ENCODE measurements at places on chromosomes 6 and 20.

GRCh38 chr6:105388392-105388791, 14.5 kb downstream of the PREP start:
- no peak for DNase-seq

GRCh38 chr6:2020909-2021308, 224.5 kb downstream of the GMDS start:
- DNase-seq, result no peak

DNA sequence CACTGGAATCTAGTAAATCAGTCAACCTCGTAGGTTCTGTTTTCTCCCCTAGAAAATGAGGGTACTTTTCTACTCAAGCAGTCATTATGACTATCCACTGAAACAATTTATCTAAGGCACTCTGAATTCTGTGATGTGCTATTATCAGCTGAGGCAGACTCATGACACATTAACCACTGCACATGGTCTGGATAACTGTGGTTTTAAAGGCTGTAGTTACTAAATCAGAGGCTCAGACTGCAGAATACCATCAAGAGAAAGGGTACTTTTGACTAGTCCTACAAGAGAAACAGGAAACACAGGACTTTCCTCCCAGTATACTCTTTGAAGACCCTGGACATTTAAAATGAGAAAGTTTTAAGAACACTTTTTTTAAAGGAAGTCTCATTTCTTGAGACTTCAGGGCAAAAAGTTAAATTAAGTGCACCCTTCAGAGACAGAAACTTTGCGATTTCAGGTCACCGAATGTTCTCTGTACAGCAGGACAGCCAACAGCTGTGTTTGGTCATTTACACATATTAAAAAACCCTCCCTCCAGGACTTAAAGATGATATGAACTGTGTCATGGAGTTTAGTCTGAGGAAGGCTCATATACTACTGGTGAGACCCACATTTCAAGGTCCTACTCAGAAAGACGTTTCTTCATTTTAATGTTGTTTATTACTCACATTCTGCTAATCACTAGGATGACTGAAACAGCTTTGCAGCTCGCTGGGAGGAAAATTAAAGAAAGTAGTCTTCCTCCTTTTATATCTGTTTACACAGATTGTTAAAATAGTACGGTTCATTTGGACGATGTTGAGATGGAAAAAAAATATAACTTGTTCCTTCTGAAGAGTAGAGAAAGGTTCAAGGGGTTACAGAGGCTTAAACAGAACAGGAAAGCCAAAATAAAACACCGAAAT, 19.9 kb downstream of the ATXN1 start:
- no peak for DNase-seq

GRCh38 chr20:6525447-6526303, 241.8 kb upstream of the BMP2 start:
- no peak for DNase-seq

- DNase-seq, result no peak
These were observed 172.8 kb downstream of the BACH2 start for GRCh38 chr6:90123831-90124230.

DNA sequence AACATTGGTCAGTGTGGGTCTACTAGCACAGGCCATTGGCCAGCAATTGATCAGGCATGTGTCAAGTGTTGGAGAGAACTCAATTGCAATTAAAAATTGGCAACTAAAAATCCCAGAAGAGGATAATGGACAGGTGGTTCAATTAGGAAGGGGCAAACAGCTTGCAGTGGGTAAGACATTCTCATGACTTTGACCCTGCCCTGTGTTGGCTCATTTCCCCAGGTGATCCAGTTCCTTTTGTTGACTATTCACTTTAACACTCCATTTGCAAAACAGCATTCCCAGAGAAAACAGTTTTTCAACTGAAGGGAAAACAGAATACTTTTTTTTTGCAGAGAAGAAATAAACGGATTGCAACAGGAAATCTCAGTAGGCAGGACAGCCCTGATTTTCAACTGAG, 28.9 kb upstream of the SCGN start:
- DNase-seq, result no peak

DNA sequence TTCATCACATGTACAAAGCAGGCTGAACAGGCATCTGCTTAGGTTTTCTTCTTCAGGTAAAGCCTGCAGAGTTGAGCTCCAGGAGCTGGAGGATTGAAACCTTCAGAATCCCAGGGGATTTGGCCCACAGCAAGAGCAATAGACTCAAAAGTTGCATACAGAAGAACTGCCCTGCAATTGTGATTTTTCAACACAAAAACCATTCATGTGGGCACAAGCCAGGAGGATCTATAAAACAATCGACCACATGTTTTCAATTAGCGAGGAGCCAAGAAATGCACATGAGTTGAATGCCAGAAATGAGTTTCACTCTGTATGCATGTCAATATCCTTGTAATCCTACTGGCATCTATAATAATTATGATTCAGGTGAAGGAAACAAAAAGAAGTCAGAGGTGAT, 576.4 kb downstream of the HDGFL1 start:
- DNase-seq, result no peak

DNA sequence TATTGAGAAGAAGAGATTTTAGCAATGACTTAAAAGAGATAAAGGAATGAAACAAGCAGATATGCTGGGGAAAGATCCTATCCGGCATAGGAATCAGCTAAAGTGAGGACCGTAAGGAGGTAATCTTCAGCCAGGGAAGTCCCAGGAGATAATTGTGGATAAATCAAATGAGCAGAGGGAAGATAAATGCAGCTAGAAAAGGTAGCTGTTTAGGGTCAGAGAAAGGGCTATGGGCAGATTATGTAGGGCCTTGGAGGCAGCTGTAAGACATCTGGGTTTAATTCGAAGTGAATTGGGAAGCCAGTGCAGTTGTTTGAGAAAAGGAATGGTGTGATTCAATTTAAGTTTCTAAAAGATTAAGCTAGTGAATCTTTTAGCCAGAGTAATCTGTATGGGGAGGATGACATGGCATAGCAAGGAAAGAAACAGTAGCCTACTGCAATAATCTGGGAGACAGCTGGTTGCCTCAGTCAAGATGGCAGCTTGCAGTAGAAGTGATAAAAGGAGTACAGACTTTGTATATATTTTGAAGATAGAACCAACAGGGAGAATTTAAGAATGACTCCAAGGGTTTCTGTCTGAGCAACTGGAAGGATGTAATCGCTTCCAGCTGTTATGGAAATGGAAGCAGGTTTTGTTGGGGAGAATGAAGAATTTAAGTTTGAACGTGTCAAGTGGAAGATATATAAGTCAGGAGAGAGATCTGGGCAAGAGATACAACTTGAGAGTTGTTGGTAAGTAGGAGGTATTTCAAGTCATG, 552.3 kb upstream of the FLRT3 start:
- DNase-seq, result no peak

- DNase-seq, result peak; percentile 67
These were observed 38.1 kb downstream of the GNAS start for GRCh38 chr20:58890518-58891085.

DNA sequence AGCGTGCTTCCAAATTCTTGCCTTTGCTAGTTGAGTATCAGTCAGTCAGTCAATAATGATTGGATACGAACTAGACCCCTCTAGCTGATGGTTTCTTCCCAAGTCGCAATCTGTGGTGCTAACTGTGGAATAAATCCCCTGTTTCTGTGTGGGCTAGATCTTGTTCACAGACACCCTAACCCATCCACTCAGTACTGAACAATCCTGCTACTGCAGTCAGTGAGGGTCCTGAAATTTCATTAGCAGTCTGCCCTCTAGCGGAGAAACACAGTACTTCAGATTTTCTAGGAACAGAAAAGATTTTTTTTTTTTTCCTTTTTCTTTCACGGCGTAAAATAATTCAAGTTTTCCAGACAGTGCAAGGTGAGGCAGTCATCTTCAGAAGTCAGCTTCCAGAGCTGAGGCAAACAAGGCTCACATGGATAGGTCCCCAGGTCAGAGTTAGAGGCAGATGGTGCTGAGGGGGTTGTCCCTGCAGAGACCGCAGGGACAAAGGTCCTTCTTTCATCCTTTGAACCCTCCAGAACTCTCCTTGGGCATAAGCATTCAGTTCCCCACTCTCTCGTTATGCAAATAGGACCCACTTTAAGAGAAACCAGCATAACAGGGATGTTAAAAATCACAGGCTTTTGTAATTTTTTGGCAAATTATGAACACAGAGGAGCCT, 119.6 kb downstream of the SCML4 start:
- no peak for DNase-seq

DNA sequence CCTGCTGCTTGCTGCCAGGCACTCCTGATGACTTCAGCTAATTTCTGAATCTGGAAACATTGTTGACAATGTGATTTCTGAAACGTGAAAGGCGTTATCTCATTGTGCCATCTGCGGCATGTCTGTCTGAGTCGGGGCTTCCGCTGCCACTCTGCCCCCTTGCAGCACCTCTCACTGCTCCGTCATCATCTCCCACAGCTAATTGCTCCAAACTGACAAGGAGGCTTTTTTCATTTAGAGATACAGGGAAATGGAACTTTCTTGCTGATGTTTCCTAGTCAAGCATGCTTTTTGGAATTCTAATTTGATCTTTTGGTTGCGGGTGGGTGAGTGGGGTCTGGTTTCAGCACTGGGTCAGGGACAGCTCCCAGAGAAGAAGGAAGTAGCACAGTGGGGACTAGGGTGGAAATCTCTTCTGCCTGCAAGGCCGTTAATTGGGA, 233.5 kb downstream of the DHX35 start:
- peak; percentile 47 for DNase-seq

DNA sequence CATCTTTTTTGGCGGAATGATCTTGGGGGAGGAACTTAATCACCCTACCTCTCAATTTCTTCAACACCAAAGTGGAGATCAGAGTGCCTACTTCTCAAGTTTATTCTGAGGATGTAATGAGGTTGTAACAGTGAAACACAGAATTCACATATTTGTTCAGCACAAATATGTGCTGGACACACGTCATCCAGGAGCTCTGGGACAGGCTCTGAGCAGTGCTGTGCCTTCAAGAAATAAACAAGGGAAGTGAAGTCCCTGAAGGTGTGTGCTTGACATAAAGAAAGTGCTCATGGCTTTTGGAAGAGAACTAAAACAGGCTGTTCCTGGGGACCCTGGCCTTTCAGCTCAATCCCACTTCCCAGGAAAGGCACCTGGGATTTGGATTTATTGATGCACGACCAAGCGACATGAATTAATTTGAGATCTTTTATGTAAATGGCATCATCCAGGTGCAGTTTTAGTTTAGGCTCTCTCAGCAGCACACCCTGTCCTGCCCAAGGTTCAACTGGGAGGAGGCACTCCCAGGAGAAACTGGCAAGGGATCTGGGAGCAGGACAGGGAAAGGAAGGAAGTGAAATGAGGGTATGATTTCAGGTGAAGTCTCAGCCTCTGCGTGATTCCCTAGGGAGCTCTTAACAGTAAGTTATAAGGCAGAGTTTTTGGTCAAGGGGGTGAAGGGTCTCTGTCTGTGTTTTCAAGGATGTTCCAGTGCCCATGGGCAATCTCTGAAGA, 211.0 kb downstream of the FOXA2 start:
- DNase-seq, result no peak

DNA sequence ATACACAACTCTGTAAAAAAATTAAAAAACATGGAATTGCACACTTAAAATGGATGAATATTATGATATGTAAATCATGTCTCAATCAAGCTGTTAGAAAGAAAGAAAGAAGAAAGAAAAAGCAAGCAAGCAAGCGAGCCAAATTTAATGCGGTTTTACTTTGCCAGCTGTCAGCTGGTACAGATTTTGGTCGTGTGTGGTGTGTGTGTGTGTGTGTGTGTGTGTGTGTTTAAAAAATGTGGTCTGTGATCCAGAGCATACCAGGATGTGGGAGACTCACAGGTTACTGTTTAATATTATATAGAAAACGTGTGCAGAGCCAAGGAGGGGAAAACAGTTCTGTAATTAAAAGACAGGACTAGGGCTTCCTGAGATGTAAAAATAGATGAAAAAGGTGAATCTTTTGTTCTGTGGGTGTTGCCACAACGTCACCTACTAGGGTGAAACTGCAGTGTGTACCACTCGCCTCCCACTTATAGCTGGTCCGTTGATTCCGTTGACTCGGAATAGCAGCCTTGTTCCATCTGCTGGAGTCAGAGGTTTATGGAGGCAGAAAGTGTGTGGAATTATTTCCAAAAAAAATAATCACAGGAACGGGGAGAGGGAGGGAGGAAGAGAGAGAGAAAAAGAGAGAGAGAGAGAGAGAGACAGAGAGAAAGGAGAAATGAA, 197.7 kb downstream of the BCAS1 start:
- peak; percentile 49 for DNase-seq

DNA sequence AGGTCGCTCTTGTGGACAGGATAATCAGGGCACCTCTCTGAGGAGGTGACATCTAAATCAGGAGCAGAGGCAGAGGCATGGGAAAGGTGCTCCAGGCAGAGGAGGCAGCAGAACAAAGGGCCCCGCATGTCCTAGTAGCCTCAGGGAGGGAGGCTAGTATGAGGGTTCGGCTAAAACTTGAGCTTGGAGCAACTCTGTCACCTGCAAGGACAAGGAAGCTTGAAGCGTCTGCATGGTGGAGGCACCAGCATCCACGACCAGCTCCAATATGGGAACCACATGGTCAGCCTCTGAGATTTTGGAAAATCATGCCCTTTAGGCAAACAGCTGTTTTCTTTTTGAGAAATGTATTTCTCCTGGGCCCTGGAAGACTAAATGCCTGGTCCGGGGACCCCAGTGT, 13.0 kb upstream of the MPC1 start:
- DNase-seq, result no peak

All from stomach (tissue), 19 donors.